Fibroblast of skin of right biceps (primary cell): ENCODE measurements at places on chromosomes 11 and 22.

DNA sequence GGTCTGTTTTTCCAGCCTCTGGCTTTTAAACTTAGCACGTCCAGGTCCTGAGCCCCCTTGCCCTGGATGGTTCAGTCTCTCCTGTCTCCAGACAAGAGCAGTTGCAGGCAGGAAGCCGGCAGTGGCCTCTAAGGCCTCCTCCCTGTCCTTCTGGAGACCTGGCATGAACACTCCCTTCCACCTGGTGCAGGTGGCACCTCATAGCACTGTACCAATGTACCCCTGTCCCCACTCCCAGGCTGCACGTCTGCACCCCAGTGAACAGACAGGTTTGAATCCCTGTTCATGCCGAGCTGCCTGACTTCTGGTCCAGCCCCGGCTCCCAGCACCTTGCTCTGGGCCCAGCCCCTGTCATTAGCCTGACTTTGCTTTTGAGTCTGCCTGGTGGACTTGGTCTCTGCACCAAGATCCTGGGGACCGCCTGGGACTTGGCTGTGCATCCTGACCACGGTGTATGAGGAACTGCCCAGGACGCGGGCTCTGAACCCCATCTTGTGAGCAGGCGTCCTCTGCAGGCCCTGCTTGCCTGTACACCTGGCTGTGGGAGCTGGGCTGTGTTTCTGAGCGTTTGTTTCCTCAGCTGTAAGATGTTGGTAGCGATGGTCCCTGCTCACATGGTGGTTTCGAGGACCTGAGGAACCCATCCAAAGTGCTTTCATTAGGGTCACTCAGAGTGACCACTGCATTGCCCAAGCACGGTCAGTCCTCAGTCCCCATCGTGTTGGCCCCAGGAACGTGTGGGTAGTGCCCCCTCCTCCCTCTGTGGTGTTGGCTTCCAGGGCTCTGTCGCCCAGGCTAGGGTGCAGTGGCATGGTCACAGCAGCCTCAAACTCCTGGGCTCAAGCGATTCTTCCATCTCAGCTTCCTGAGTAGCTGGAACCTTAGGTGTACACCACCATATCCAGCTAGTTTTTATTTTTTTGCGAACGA, 75.0 kb upstream of the SHANK2 start:
- no peak for DNase-seq

- no peak for DNase-seq
These were observed 172.8 kb upstream of the B3GAT1 start for GRCh38 chr11:134584706-134585445.

DNA sequence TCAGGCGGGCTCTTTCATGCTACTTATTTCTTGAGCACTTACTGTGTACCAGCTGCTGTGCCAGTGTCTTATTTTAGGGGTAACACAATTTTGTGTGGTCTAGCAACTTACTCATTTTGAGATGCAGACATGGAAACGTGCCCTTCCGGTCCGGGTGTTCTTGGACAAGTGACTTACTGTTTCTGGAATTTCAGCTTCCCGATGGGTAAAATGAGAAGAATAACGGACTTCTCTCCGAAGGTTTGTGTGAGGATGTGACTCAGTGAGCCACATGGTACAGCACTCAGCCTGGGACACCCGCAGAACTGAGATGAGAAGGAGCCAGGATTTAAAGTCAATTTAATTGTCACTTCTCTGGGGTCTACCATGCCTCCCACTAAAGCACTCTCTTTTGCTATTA, 114.5 kb upstream of the SYT13 start:
- peak; percentile 87 for DNase-seq

DNA sequence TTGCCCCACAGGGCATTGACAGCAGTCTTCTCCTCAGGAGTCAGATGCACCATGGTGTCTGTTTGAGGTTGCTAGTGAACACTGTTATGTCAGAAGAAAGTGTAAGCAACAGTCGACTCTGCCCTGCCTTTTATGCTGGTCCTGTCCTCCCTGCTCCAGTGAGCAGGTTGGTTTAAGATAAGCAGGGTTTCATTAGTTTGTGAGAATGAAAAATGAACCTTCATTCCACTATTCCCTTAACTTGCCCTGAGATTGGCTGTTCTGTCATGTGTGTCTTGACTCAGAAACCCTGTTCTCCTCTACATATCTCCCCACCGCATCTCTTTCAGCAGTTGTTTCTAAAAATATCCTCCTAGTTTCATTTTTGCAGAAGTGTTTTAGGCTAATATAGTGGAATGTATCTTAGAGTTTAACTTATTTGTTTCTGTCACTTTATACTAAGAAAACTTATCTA, at the start of gene HBD:
HBD (minus strand) TSS at position 103 of the 454 bp plus-strand sequence; CDS start at position 53, 50 bp downstream.
- peak; percentile 10 for DNase-seq

DNA sequence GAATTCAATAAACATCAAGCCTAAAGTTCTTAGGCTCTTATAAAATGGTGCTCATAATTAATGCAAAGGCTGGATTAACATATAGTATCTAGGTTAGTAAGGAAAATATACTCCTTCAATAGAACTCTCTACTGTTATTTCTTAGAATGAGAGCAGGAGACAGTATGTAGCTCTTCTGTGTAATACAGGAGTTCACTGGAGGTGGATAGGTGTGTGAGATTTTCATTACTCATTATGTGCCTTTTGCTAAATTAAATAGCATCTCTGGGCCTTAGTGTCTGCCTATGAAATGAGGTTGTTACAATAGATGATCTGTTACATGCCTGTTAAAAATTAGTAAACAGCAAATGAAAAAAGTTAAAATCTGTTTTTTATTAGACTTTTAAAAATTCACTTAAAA, 20.6 kb downstream of the EED start:
- DNase-seq: no peak

- peak; percentile 68 for DNase-seq
These were observed 57.8 kb downstream of the PPFIBP2 start for GRCh38 chr11:7571640-7572000.

DNA sequence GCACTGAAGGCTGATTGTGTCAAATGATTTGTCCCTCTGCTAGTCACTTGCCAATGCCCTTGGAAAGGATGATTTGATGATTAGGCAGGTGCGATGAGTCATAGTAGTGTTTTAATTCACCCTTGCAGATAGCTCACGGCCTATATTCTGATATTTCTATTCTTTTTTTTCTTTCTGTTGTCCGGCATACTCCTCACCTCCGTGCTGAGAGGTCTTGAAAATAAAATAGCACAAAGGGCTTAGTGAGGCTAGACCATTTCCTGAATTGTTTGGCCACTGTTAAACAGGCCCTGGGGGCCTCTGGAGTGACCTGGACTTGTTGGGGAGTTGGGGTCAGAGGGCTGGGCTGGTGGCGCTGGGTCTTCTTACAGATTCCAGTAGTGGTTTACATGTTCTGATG, 99.8 kb downstream of the ZBTB16 start:
- DNase-seq: no peak

GRCh38 chr22:22030493-22031182, 48.1 kb upstream of the TOP3B start:
- DNase-seq: no peak

GRCh38 chr11:69120096-69120875, 35.4 kb upstream of the SMIM38 start:
- no peak for DNase-seq

DNA sequence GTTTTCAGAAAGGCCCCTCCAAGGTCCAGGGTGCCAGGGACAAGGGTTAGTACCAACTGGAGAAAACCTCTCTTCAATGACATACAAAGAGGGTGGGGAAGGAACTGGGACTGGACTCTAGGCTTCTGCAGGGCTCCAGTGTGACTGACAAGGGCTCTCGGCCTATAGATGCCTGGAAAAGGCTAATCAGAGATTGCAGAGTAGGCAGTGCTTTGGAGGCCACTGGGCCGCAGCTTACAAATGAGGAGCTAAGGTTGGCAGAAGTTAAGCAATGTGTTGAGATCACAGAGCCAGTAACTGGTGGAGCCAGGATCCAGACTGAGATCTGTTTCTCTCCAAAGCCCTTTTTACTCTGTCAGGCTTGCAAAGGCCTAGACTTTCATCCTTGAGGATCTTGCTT, 7.4 kb upstream of the DGKZ start:
- DNase-seq: no peak

DNA sequence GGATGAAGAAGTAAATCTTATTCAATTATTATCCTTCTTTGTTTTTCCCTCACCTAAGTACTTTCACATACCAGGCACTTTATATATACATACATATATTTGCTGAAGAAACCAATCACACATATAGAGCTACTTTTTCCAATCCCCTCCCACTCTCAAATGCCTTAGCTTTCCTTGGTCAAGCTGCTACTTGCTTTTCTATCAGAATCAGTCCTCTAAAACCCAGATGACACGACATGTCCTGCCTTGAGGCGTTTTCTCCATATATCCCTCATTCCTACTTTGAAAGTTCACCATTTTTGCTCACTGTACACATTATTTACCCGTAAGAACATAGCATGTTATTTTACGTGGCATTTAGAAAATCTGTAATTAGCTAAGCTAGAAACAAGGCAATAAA, 5.4 kb downstream of the RAB38 start:
- DNase-seq: no peak

- DNase-seq: no peak
These were observed 99.3 kb upstream of the RRM1 start for GRCh38 chr11:3995307-3995706.

GRCh38 chr11:34263441-34264091, 94.2 kb downstream of the ABTB2 start:
- DNase-seq: peak; percentile 87

DNA sequence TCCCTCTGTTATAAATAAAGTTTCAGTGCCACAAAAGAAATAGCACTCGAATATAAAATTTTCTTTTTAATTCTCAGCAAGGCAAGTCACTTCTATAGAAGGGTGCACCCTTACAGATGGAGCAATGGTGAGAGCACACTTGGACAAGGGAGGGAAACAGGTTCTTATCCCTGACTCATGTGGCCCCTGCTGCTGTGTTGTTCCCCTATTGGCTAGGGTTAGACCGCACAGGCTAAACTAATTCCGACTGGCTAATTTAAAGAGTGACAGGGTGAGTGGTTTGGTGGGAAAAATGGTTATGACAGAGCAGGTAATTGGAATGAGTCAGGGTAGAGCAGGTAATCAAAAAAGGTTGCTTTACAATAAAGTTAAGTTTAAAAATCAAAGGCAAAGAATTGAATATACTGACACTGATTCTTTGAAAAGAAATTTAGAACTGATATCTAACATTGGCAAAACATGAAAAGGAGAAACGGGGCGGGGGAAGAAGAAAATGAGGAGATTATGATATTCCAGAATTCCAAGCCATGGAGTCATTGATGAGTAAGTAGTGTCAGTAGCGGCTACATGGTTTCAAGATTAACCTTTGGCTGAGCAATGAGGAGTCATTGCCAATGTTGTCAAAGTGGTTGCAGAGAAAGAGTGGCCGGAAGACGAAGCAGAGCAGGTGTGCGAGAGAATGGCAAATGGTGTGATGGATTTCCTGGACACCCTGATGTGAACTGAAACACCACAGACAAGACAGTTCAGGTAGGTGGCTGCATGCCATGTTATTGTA, 48.4 kb upstream of the MRGPRX1 start:
- peak; percentile 3 for DNase-seq

- no peak for DNase-seq
These were observed 7.0 kb downstream of the GTF2H1 start for GRCh38 chr11:18329196-18329870.

- DNase-seq: no peak
These were observed 5.5 kb downstream of the C11orf91 start for GRCh38 chr11:33695051-33695566.

DNA sequence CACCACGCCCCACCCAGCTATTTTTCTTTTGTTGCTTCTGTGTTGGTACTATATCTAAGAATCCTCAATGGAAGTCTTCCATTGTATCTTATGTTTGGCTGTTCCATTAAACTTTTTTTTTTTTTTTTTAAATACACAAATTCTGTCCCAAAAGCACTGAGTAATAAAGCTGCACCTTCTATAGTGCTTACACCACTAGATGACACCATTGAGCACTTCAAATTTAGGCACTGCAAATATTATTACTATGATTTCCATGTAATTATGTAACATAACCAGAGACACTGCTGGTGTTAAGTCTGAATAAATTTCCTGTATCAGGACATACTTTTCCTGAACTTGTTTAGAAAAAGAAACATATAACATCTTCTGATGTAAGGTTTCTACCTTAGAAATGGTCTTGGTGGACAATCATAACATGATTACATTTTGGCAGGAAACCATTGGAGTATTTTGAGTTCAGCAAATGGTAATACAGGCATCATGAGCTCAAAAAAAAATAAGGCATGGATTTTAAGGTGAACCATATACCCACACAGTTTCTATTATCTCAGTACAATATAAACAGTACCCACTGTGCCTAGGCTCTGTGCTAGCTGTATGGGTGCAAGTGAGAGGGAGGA, 110.5 kb downstream of the ATG16L2 start:
- DNase-seq: peak; percentile 39

DNA sequence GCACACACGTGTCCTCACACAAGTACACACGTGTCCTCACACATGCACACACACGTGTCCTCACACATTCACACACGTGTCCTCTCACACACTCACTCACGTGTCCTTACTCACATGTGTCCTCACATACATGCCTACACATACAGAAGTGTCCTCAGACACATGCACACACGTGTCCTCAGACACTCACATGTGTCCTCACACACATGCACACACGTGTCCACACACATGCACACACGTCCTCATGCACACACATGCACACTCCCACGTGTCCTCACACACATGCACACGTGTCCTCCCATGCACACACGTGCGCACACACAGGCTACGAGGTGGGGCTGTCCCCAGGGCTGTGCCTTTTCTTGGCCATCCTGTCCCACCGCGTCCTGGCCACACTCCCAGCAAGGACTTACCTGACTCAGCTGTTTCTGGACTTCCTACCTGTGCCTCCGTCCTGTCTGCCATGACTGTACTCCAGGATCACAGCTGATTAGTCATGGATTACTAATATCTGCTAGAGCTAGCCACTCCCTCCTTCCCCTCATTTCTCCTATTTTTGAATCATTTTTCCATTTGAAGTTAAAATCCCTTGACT, 990.2 kb downstream of the BRD1 start:
- DNase-seq: no peak

DNA sequence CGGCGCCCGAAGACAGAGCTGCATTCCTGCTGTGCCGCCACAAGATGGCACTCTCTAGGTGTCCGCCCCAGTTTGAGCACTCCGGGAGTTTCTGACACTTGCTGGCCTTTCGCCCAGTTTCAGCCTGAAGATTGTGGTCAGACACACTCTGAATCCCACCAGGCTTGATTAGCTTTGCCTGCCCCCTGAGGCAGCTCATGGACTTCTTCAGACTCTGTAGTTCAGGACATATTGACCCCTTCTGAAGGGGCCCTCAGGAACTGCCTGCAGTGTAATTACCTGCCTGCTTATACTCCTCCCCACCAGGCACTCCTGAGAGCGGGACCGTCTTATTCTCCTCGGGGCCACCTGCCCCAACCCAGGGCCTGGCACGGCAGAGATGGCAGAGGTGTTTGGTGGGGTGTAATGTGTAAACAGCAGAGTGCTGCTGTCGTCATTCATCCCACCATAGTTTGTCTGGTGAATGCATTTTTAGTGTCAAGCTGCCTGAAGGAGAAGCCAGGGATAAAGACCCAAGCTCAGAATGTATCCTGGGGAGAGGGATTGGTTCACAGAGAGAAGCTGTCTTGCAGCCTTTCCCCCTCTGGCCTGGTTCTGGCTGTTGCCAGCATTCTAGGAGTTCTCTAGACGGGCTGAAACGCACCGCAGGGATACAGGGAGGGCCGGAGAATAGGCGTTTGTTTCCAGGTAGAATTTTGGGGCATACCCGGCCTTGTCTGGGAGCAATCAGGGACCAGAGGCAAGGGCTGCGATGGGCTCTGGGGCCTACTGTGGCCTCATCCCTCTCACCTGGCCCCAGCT, 46.4 kb downstream of the EIF3F start:
- DNase-seq: peak; percentile 85

GRCh38 chr11:70220920-70221319, 17.8 kb downstream of the FADD start:
- peak; percentile 35 for DNase-seq
